ENCODE measurements at places on chromosomes 4 and X. TPM values are rescaled to one million over a fixed set of nuclear protein-coding genes. Genes with fewer than 3 reads are reported as not detected.

DNA sequence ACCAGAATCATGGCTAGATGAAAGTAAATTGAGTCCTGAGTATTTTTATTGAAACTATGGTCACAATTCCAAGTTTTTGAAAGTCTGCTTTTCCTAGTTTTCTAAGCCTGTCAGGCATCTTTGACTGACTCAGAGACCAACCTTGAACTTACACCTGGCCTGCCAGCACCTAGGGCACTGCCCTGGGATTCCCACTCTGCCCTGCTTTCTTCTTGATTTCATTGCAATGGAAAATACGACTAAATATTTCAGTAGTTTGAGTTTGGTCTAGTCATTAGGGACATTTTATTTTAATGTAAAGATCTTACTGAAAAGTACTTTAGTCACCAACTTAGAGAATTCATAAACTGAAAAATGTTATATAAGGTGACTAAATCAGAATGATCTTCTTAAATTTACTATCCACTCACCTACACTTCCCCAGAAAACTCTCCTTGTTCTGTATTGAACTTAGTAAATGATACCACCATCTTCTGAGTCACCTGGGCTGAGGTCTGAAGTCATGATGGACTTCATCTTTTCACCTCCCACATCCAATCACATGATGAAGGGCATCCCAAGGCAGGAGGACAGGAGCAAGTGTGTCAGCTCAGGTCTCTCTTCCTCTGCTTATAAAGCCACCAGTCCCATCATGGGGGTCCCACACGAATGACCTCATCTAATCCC, 11.6 kb upstream of the PYURF start:
- H3K4me3 ChIP-seq = no peak overlapping the region
- no peak for DNase-seq
- no peak overlapping the region for H3K27ac ChIP-seq
- no peaks in the 10 kb centered on the region for H3K36me3 ChIP-seq

GRCh38 chr4:168434993-168435392, 45.3 kb downstream of the DDX60L start:
- H3K4me1 ChIP-seq = no peaks in the 10 kb centered on the region
- H3K27me3 ChIP-seq = no peaks in the 10 kb centered on the region
- no peaks in the 10 kb centered on the region for H3K36me3 ChIP-seq

DNA sequence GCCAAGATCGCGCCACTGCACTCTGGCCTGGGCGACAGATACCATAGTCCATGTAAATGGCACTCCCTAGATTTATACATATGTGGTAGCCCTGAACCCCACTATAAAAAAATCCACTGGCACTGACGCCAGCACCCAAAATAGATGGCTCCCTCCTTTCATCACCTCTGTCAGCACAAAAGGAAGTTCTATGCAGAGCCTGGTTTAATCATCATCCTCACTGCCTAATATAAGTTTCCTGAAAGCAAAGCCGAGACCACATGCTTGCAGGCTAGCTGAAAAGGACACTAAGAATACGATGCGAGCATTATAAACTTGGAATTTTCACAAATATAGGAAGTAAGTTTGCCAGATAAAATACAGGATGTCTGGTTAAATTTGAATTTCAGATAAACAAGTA, 27.5 kb upstream of the DOCK11 start:
- no peaks in the 10 kb centered on the region for H3K4me1 ChIP-seq
- no peak for DNase-seq
- no peak overlapping the region for H3K27ac ChIP-seq
- no peak overlapping the region for H3K4me3 ChIP-seq
- no peaks in the 10 kb centered on the region for H3K36me3 ChIP-seq

DNA sequence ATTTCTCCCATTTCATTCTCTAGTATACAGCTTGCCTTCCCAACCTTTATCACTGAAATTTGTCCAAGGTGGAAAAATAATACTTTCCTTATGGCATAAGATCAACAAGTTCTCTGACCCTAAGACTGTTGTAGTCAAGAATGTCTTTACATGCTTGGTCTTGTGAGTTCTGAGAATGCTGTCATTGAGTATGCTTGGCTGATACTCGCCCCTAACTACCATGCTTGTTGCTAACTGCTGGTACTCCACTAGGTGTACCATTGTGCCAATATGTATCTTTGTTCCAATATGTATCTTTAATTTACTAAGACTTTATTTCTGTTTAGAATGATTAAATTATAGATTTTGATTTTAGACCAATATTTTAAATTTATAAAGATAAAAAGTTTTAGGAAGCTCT, 796.4 kb downstream of the PCDH7 start:
- DNase-seq = no peak
- no peaks in the 10 kb centered on the region for H3K36me3 ChIP-seq
- H3K27me3 ChIP-seq = no peaks in the 10 kb centered on the region
- H3K27ac ChIP-seq = no peak overlapping the region
- H3K4me3 ChIP-seq = no peak overlapping the region

Gene UBQLN2
- total RNA-seq = 26.3 TPM

Gene SMIM10L2A
- total RNA-seq = 6.2 TPM

Gene DRD5
- total RNA-seq = not detected
